Stimulated activated CD4-positive, alpha-beta T cell treated with anti-CD3 and anti-CD28 coated beads, Interleukin-15, amount 100 ng/mL, for 1 hour (primary cell): ENCODE measurements at places on chromosomes 12 and 14.

GRCh38 chr12:55664826-55665225 is 28.1 kb downstream of the OR10P1 start:
- no peak for DNase-seq

DNA sequence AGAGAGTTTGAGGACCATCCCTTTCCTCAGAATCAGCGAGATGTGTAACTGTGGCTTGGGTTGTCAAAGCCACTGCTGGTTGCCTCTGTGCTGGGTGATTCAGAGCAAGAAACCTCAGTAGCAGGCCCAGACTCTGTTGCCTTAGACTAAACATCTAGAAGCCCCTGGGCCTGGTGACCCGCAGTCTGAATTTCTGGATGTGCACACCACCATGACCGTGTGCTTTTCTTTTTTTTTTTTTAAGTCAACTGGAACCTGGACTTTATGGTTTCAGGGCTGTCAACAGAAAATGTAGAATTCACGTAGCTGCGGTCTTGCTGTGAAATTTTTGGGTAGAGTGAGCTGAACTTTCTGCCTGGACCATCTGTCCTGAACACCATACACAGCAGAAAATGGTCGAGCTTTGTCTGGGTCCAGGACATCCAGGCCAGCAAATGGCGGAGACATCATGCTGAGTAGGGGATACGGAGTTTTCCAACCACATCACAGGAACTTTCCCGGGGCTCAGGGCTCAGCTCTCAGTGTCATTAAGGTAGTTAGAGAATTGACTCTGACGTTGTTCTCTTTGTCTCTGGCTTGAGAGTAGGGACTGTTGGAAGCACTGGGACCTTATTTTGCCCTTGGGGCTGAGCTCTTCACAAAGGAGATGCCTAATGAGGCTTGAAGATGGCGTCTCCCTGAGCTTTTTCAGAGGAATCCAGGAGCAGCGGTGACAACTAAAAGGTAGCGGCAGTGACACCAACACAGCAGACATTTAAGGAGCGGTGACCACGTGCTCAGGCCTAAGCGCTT is 23.0 kb upstream of the BATF start:
- DNase-seq: no peak

- no peak for DNase-seq
Measured at GRCh38 chr12:111174251-111174960, 194.5 kb downstream of the PHETA1 start.

DNA sequence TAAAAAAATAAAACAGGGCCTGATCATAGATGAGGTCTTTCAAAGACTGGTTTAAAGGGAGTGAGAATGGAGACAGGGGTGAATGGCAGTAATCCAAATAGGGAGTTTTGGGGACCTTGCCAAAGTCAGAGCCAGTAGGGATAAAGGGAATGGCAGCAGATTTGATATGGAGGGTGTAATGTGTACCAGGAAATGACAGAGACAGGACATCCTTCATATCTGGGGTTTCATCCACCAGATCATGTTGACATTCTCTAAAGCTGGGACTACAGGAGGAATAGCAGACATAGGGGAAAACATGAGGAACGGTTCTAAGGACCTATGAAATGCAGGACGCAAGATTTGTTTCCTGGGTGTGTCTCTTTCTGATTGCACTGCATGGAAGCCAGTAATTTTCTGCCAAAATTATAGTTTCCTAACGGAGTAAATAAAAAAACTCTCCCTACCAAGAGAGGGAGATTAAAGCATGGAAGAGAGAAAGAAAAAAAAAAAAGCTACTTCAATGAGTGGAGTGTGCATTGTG is 169.9 kb downstream of the PRKD1 start:
- DNase-seq: no peak

- no peak for DNase-seq
Measured at GRCh38 chr14:68476212-68477109, 316.4 kb downstream of the ZFP36L1 start.

DNA sequence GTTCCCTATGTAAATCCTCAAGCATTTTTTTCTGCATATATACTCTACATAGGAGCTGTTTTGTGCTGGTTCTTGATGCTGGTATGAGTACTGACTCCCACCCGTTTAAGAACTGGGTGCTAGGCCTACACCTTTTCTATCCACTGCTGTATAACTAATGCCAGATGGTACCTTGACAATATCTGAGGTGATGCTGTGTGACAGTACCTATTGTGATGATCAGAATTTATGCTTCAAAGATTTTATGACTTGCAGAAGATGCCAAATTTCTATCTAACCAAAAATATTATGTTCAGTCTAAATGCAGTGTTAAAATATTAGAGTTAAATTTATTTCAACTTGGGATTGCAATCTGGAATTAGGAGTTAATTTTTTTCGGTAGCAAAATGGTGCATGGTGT is 272.3 kb upstream of the NOVA1 start:
- DNase-seq: no peak

GRCh38 chr14:26597071-26597588 is 703 bp downstream of the NOVA1 start:
- DNase-seq: no peak

DNA sequence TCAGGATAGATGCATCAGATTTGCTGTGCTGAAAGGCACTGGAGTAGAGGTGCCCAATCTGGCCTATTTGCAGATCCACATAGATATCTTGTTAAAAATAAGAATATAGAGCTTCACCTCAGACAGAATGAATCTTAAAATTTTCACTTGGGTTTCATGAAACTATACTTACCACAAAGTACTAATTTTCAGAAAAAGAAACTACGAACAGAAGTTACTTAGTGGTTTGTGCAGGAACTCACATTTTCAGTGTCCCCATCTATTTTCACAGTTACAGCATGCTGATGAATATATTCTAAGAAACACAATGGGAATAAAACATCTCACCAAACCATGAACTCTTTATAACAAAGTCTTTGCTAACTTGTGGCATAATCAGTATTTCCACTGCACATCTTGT is 449.4 kb downstream of the RERGL start:
- no peak for DNase-seq

DNA sequence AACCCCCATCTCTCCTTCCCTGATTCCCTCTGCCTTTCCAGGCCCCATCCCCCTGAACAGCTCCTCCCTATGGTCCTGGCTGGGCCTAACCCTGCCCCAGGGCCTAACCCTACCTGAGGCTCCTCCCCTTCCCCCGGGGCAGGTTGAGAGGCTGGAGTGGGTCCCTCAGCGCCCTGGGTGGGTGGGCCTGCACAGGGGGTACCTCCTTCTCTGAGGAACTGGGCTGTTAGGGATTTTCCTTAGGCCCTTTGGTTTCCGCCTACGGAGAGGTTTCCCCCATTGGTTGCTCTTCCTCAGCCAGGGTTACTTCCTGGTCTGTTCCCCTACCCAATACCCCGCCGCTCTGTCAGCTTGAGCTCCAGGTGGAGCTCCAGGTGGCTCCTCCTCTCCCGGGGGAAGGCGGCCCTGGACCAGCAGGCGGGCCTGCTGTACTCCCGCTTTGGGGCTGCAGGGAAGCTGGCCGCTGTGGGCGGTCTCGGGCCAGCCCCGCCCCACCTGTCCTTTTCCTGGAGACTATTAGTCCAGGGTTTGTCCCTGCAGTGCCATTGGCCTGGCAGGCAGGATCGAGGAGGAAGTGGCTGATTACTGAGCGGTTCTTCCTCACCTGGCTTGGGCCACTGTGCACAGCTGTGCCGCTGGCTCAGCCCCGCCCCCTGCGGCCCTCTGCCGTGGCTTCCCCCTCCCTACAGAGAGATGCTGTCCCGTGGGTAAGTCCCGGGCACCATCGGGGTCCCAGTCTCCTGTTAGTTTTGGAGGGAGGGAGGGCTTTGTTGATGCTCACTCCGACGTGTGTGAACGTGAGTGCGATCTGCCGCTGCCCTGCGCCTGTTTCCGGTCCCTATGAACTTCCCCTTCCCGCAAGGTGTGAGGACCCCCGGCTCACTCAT is 2.5 kb downstream of the C12orf57 start:
- no peak for DNase-seq

- no peak for DNase-seq
Measured at GRCh38 chr14:51789596-51789995, 70.8 kb upstream of the GNG2 start.

- no peak for DNase-seq
Measured at GRCh38 chr14:89504602-89505313, 87.7 kb upstream of the FOXN3 start.

DNA sequence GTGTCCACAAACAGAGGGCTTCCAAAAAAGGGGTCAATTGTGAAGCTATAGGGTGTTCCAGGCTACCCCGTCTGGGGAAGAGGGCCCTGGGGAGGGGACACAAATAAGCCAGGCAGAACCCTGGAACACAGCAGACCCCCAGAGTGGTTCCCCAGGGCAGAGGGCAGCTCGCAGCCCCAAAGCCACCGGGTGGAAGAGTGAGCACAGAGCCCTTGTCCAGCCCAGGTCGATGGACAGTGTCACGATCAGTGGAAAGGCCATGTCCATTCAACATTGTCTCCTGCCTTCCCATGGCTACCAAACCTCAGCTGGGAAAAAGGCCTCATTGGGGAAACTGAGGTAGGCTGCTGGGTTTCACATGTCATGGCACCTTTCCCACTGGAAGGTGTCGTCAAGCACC is 131.4 kb downstream of the DICER1 start:
- DNase-seq: no peak

GRCh38 chr14:102908766-102909455 is 13.6 kb upstream of the AMN start:
- DNase-seq: no peak

- no peak for DNase-seq
Measured at GRCh38 chr12:65123435-65124063, 2.4 kb upstream of the WIF1 start.

DNA sequence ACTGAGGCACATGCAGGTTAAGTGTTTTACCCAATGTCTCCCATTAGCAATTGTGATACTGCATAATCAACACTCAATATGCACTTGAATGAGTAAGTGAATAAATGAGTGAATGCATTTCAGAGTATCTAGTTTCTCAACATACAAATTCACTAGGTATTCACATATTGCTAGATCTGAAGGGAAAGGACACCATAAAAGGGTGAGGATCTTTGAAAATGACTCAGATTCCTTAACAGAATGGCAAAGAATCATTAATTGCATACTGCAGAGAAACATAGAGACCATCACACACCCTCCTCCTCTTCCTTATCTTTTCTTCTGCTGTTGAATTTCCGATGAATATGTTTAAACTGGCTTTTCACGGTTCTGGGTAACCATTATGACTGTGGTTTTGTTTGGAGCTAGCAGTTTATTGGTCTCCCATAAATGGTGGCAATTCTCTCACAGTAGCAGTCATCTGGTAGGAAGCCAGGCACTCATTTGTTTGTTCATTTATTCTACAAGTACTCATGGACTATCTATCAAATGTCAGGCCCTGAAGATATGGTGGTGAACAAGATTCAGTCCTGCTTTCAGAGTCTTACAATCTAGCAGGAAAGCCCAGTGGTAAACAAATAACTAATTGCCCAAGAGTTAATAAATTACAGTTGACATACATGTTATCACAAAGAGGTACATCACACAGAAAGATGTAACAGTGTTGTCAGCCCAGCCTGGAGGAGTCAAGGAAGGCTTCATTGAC is 70.2 kb downstream of the LLPH start:
- DNase-seq: no peak

- no peak for DNase-seq
Measured at GRCh38 chr14:76814726-76815645, 2.3 kb upstream of the ANGEL1 start.

- DNase-seq: no peak
Measured at GRCh38 chr12:6845395-6845794, 4.7 kb downstream of the GNB3 start.

DNA sequence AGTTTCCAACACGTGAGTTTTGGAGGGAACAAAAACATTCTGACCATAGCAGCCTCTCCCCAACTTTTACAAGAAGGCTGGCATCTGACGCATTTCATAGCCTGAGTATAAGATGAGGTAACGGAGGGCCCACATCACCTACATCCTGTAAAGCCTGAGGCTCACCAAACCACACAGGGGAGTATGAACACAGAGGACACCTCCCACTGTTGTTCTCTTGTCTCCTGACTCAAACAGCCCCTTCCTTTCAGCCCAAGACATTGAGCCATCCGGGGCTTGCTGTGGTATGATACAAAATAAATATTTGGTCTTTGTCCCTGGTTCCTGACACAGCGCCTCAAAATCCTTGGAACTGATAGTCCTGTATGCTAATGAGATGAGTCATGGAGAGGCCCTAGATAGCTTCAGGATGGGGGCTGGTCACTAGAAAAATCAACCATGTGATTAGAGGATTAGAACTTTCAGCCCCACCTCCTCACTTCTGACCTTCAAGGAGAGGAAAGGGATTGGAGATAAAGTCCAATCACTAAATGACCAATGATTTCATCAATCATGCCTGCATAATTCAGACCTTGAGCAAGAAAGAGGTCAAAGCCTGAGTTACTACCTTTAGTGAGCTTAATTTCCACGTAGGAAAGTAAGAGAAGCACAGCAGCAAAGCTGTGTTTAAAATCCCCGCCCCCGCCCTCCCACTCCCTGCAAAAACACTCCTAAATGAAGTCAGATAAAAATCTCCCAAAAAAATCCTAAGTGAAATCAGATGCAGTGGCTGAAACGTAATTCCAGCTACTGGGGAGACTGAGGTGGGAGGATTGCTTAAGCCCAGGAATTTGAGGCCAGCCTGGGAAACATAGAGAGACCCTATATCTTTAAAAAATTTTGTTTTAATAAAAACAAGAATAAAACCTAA is 236.4 kb downstream of the PCNX1 start:
- DNase-seq: no peak

DNA sequence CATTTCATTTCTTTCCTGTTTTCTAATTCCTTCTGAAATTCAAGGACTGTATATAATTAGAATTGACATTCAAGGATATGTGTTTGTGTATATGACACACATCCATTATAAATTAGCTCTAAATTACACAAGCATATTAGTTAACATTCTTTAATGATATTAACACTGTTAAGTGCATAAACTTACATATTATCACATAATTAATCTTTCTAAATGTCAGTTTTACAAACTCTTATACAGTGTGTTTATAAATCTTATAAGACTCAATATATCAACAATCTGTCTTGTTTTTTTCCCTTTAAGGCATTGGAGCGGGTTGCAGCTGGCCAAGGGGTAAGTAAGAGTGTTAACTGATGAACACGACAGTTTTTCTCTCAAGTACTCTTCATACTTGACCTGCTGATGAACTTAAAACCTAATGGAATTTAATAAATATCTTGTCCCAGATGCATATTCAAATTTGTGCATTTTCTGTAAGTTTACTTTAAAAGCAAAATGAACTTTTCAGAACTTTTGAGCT is 76.1 kb downstream of the METTL25 start:
- no peak for DNase-seq
